ENCODE measurements at places on chromosomes 3 and 15. TPM values are rescaled to one million over a fixed set of nuclear protein-coding genes. Genes with fewer than 3 reads are reported as not detected.

WDR93 gene
- 1.2 TPM for total RNA-seq

TEX9 gene
- 1.9 TPM for total RNA-seq

OR5AC2 gene
- total RNA-seq, result not detected

CYP1A2 gene
- total RNA-seq, result not detected

KCNAB1 gene
- not detected for total RNA-seq

GALNT15 gene
- 0.86 TPM for total RNA-seq

UBAP1L gene
- 0.18 TPM for total RNA-seq

SLC15A2 gene
- under 0.01 TPM for total RNA-seq

UACA gene
- total RNA-seq, result 108 TPM

GPR27 gene
- not detected for total RNA-seq

GNAT1 gene
- total RNA-seq, result not detected

CHRNA7 gene
- total RNA-seq, result not detected

PROK2 gene
- total RNA-seq, result not detected

SNX22 gene
- 0.18 TPM for total RNA-seq

ZWILCH gene
- total RNA-seq, result 26.5 TPM

PIAS1 gene
- total RNA-seq, result 6.3 TPM

CLRN1 gene
- not detected for total RNA-seq

HRH1 gene
- total RNA-seq, result 11.2 TPM

CCR8 gene
- total RNA-seq, result not detected

ISG20 gene
- total RNA-seq, result 1.1 TPM

ANKUB1 gene
- total RNA-seq, result not detected

GOLGA8M gene
- total RNA-seq, result not detected

HHLA2 gene
- not detected for total RNA-seq

SLC51A gene
- total RNA-seq, result not detected

LRRFIP2 gene
- total RNA-seq, result 34.9 TPM

ITIH1 gene
- total RNA-seq, result not detected

SACM1L gene
- total RNA-seq, result 22.7 TPM

KBTBD13 gene
- total RNA-seq, result not detected

KNL1 gene
- 17.3 TPM for total RNA-seq

SIDT1 gene
- not detected for total RNA-seq

CLSTN2 gene
- not detected for total RNA-seq

SMCO1 gene
- not detected for total RNA-seq

ZNF501 gene
- total RNA-seq, result 3.5 TPM

SEC22C gene
- total RNA-seq, result 66.9 TPM

TMEM207 gene
- not detected for total RNA-seq

GOLGA8G gene
- total RNA-seq, result not detected

PPP2R3A gene
- total RNA-seq, result 10.4 TPM

SLC35G2 gene
- 16.4 TPM for total RNA-seq

GREM1 gene
- total RNA-seq, result 4.3 TPM
